ENCODE measurements at places on chromosomes 5 and 9.

DNA sequence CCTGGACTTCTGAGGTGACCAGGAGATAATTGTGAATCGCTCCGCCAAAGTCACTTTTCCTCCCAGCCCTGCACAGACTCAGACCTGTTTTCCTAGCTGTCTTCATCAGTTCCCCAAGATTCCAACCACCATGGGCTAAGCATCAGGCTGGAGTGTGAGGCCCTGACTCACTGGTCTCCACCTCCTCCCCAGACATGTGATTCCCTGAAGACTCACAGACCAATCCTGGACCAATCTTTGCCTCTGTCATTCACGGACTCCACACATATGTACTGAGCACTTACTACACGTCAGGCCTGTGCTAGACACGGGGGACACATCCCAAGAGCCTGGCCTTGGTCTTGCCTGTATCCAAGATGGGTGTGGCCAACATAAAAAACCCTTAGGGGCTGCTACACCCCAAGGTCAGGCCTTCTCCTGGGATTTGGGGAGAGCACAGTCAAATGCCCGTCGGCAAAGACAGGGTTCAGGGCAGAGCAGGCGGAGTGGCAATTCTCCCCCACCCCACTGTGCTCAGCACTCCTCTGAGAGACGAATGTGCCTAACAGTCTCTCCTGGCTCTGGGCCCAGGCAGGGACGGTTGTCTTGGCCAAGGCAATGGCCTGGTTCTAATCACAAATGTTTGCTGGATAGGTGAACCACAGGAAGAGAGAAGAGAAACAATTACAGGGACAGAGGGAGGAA, 11.9 kb downstream of the EEIG1 start:
- DNase-seq: no peak

DNA sequence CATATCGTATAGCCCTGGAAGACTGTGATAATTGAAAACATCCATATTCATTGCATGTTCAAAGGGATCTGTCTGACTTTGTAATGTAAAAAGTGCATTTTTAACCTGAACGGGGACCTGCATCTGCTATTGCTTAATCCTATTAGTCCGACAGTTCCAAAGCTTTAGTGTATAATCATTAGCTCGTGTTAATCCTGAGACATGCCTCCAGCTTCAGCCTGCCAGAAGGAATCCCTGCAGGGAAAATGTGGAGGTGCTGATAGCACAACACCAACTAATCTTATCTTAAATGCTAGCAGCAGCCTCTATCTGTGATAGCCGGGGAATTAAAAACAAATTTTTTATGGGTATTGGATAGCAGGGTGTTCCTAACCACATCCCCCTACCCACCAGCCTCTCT, 495.2 kb downstream of the TLE4 start:
- no peak for DNase-seq

GRCh38 chr9:123925161-123925560, 4.8 kb downstream of the DENND1A start:
- no peak for DNase-seq

DNA sequence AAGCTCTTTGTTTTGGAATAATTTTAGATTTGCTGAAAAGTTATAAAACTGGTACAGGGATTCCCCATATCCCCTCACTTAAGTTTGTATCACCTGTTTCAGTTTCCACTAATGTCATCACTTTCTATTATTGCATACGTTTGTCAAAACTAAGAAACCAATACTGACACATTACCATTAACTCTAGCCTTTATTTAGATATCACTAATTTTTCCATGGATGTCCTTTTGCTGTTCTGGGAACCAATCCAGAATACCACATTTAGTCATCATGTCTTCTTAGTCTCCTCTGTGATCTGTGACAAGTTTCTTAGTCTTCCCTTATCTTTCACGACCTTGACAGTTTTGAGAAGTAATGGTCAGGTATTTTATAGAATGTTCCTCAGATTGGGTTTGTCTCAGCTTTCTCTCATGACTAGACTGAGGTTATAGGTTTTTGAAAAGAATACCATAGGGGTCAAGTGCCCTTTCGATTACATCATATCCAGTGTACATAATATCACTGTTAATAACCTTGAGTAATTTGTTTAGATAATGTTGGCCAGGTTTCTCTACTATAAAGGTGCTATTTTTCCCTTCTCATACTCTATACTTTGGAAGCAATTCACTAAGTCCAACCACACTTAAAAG, 51.9 kb upstream of the NMUR2 start:
- DNase-seq: no peak

DNA sequence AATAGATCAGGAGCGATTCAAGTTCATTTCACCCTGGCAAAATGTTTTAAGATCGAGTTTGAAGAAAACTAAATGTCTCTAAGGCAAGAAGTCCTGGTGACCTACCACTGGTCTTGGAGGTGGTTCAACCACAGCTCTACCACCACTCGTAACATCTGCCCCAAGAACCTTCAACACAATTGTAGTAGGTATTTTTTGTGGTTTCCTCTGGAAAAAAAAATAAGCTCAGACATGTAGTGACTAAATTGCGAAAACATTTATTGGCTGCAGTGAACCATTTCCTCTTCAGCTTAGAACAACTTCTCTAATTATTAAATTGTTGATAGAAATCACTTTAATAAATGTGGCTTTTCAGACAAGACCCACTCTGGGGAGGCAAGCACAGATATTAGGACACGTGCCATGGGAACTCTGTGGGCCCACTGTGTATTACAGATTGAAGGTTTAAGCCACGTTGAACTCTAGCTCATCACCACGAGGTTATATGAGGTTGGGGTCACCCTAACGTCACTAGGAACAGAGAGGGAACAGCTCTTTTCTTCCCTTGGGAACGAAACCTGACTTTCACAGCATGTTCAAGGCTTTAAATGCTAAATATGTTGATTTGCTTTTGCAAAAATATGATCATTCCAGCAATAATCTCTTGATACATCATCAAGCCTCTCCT, 142.9 kb downstream of the HSD17B3 start:
- no peak for DNase-seq

DNA sequence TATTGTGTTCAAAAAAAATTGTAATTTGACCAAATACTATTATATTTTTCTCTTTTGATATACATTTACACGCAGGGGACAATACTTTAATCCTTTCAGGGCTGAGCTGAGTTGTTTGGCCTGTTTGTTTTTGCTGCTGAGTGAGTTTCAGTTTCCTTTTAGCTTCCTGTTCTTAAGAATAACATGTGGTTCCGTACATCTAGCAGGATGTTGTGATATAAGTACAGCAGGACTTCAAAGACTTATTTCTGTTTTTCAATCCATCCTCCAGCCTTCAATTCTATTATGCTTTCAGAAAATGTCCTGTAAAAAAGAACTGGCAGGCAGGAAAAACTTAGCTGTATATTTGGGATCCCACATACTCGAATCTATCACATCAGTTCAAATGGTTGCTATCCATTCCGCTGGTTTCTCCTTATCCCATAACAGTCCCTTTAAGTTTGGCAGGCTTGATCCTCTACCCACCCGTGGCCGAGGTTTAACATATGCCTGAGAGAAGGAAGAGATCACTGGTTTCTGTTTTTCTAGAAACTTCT, 1037.3 kb upstream of the ACO1 start:
- DNase-seq: no peak

DNA sequence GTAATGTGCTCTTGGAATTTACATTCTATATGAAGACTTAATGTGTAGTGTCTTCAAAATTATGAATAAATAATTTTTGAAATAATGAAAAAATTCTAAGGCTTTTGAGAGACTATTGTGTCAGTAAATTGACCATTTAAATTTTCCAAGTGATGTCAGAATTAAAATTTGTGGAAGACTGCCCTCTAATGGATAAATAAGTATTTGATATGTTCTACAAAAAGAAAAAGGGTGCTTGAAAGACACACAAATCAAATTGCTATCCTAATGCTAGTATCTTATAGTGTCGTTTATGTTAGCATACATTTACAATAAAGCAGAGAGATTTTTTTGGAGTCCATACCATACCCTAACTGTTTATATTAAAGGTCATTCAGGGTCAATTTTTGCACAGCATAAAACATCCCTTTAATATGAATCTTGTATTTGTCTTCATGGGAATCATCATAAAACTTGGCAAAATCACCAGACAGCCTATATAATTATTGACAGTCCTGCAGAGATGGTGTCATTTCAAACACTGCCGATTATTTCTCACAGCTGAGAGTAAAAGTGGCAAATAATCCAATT, 120.8 kb upstream of the SLC27A6 start:
- DNase-seq: no peak

GRCh38 chr5:144207875-144208444, 37.3 kb downstream of the KCTD16 start:
- DNase-seq: no peak

DNA sequence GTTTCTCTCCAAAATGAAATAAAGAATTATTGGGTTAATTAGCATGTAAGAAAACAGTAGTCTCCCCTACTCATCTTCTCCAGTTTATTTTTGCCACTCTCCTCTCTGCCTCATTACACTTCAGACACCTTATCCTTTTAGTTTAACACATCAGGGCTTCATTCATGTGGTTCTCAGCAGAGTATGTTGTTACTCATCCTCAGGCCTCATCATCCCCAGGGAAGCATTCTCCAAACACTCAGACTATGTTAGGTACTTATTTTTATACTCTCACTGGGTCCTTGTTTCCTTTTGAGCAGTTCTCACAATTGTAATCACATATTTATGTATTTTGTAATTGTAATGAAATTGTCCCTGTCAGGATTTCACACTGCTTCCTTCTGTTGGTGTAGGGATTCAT, 470.5 kb downstream of the PDE4D start:
- DNase-seq: no peak

DNA sequence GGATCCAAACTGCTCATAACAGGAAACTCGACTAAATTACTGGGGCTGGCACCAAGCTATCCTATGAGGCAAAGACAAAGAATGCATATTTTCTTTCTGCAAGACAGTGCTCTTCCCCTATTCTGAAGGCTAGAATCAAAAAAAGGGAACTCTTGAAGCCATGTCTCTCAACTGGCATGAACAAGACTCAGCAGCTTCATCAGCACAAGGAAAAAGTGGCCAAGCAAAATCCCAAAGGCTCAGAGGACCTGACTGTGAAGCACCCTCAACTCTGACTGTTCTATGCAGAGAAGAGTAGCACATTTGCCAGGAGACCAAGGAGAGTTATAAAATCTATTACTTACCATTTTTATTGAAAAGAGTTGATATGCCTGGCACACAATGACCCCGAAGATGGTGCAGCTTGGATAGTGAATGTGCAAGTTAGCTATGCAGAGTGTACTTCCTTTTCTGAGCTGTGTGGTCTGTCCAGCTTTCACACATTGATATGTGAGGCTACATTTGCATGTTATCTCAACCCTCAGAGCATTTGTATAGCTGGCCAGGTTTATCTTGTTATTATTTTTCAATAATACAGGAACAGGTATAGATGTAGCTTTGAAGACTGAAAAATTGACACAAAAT, 51.0 kb upstream of the FYB1 start:
- no peak for DNase-seq

DNA sequence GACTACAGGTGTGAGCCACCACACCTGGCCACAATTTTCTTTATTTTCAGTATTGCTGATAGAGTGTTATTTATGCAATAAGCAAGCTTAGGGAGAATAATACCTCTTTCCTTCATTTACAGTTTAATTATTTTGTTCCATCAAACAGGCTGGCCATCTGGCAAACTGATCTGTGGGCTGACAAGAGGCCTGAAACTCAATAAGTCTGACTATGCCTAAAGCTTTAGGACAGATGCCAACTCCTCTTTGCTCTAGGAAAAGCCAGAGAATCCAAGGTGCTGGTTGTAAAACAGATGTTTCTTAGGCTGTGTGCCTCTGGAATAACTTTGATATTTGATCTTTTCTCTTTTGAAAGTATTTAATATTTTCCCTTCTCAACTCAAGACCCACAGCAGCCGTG, 98.4 kb downstream of the TARS1 start:
- DNase-seq: no peak

DNA sequence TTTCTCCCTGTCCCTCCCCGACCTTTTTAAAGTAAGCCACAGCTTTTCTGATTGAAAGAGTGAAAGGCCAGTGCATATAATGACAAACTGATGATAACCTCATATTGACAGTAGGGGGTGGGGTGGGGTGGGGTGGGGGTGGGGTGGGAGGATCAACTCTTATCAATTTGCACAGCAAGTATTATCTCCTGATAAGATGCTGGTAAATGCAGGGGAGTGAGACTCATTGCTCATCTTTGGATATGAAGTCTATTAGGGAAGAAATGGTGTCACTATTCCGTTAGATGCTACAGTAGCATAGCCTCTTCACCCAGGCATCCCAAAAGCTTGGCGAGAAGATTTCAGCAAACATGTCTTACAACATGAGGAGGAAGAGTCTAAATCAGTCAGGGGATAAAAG, 38.9 kb upstream of the HMGCS1 start:
- no peak for DNase-seq

GRCh38 chr9:91659529-91660495, 236.2 kb upstream of the NFIL3 start:
- no peak for DNase-seq

DNA sequence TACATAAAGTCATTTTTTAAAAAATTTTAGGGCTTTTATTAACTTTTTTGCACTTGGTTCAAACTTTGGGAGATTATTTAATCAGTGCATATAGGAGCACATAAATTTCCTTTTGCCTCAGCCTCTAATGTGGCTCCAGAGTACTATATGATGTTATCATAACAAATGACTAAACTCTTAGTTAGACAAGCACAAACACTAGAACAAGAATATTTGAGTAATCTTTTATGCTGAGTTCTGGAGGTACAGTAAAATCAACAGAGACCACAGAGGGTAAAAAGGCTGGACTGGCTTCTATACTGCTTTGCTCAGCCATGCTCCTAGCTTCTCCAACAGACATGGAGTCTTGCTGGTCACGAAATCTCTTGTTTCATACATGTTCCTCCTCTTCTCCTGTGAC, 52.5 kb upstream of the SGCD start:
- no peak for DNase-seq

DNA sequence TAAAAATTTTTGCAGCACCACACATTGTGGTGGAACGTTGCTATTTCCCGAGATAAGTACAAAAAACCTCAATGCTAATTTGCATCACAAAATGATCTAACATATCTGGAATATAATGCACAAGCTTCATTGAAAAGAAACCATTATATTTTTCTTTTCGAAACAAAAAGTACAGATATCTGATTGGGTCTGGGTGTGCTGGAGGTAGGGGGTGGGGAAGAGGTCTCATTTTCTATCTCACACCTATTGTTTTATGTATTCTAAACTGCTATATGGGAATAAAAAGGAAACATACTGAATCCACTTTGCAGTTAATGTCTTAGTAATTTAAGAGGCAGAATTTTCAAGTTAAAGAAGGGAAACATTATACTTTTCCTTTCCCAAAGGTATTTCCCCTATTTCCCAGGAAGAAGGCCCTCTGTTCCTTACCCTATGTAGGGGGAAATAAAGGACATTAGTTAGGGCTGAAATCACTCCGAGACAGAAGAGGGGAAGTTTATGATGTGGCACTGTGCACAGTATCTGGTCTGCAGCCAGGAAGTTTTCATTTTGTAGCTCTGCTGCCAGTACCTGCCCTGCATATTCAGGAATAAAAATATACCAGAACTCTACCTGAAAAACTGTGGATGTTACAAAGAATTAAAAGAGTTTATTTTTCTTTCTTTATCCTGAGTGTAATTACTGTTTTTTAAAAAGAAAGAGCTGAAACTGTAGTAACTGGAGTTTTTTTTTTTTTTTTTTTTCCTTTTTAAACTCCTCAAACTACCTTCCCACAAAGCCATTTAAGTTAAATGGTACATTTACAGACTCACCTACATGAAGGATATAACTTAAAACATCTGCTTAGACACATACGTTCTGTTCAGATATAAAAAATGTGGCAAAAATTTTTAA, 7.4 kb downstream of the MEF2C start:
- no peak for DNase-seq
